CD4-positive, alpha-beta T cell treated with Interleukin-10 for 1 hour (primary cell): ENCODE measurements at places on chromosomes 7 and 10.

DNA sequence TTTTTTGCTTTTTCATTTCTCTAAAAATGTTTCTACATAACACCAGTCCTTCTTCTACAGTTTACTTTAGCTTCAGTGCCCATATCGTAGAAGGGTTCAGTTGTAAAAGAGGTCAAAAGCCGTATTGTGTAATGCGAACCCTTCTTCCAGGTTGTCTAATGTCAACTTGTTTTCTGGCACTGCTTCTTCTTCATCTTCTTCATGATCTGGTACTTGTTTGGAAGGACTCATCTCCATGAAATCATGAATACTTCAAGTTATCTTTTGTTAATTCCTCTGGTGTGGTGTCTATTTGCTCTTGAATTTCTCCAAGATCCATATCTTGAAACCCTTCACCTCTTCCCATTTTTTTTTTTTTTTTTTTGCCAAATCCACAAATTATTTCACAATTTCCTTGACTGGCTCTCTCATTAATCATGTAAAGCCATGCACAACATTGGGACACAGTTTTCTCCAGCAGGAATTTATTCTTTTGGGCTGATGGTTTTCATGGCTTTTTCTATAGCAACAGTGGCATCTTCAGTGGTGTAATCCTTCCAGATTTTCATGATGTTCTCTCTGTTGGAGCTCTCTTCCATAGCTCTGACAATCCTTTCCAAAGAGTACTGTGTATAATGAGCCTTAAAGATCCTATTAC is 85.1 kb downstream of the CPED1 start:
- DNase-seq, result no peak

- no peak for DNase-seq
These were observed 2.5 kb downstream of the PARP12 start for GRCh38 chr7:140060243-140060630.

DNA sequence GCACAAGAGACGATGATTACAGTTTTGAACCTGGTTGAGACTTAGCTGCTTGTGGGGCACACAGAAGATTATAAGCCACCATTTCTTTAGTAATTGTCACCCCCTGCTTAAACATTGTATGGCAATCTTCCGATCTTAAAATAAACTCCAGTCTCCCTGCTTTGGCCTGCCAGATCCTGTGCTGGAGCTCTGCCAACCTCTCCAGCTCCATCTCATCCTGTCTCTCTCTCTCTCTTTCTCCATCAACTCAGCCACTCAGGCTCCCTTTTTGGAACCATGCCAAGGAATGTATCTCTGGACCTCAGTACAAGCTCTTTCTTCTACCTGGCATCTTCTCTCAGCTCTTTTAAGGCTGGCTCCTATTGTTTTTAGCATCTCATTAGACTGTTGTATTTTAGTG is 1053.2 kb downstream of the REEP3 start:
- DNase-seq, result no peak

DNA sequence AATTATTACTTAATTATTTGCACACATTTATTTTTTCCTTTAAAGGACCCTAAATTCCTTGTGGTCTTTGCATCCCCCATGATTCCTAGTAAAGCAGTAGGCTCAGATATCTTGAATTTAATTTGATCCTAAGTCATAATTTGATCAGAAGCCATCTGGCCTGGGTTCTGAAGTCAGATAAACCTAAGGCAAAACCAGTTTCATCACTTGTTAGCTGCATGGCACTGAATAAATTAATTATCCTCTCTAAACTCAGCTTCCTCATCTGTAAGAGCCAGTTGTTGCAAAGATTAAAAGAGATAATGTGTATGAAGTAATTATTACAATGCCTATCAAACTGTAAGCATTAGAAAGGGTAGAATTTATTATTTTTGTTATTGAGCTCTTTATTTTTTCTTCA is 293.1 kb downstream of the GRM8 start:
- no peak for DNase-seq

DNA sequence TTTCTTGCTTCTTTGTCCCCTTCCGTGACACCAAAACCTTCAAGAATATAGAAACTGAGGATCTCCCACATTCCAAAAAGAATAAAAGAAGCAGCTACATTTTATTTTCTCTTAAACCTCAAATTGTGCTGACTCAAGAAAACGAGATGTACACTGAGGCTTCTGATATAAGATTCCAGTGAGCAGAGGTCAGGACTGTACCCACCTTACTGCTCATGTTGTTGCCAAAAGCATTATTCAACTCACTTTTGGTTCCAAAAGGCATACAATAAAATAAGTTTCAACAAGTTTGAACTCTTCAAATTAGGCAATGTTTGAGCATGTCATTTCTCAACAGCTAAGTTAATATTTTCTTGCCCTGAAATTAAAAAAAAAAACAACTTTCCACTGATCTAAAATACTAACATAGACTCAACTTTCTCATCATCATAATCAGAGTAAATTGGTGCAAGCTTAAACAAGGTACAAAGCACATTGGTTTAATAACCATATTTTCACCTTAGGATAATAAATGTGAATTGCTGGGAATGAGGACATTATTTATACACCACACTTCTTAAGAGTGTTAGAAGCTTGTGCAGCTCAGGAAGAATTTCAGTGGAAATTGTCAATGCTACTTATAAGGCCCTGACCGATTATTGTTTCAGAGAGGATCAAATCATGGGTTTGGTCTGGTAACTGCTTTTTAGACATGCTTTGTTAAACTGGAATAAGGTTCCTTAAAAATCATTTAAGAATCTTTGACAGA is 629.0 kb upstream of the IGFBP3 start:
- DNase-seq, result no peak

- no peak for DNase-seq
These were observed 1.6 kb upstream of the CRHR2 start for GRCh38 chr7:30683816-30684215.

DNA sequence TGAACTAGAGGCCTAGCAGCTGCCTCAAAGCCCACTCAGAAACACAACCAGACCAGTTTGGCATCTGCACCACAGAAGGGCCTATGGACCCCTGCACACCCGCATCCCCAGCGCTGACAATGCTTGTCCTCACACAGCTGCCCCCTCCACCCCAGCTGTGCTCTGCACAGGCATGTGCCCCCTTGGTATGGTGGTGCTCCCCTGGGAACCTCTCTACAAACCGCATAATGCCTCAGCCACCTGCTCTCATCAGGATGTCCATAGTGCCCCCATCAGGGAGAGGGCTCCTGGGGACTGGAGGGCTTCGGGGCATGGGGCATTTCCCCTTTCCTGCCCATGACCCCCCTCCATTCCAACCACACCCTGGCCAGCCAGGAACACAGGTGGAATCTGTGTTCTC is 347.5 kb downstream of the GRID1 start:
- DNase-seq, result no peak
